ENCODE measurements at places on chromosomes 1 and 21. TPM values are rescaled to one million over a fixed set of nuclear protein-coding genes. Genes with fewer than 3 reads are reported as not detected.

AMIGO1 gene
- 9.5 TPM for total RNA-seq

TRAF3IP3 gene
- 0.73 TPM for total RNA-seq

GRCh38 chr1:119651641-119652040 is 3.6 kb upstream of the ZNF697 start:
- DNase-seq, result no peak
- no peaks in the 10 kb centered on the region for H3K36me3 ChIP-seq
- no peaks in the 10 kb centered on the region for H3K27me3 ChIP-seq
- no peak overlapping the region for H3K27ac ChIP-seq
- no peak overlapping the region for H3K4me3 ChIP-seq

DNA sequence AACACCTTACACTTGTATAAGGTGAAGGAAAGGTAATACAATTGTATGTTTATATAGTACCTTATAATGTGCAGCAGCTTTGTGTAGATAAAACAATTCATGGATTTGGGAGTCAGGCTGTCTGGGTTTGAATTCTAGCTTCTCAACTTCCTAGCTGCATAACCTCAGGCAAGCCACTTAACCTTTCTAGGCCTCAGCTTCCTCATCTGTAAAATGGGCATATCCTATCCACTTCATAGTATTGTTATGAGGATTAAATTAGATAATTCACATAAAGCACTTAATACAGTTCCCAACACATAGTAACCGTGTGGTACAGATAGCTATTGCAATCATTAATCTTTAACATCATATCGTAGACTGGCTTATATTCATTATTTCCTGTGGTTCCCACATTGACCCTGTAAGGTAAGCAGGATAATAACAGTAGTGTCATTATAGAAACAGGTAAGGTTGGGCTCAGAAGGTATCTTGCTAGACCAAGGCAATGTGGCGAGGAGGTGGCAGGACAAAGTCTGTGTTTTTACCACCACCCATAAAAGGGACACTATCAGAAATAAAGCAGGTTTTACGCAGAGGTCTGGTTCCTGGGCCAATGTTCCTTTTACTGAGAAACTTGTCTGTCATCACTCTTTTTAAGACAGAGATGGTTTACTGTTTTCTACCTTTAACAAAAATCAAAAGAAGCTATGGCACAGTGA is 334.1 kb downstream of the RRAGC start:
- H3K4me3 ChIP-seq, result no peak overlapping the region
- H3K4me1 ChIP-seq, result no peaks in the 10 kb centered on the region
- H3K27ac ChIP-seq, result no peak overlapping the region
- no peaks in the 10 kb centered on the region for H3K36me3 ChIP-seq
- DNase-seq, result no peak

DNA sequence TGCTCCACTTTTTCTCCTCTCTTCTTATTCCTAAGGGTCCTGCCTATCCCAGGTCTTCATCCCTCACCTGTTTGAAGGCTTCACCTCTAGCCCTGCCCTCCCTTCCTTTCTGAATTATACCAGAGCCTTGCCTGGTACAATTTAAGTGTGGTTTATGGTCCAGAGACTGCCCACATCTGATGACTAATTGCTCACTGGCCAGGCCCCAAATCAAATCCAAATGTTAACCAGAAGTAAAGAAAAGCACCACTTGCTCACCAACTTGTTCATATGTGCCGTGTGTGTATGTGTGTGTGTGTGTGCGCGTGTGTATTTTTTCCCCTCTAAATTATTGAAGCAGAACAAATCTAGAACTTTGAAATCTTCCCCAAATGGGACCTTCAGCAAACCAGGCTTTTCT is 26.4 kb downstream of the MYOM3 start:
- DNase-seq, result no peak
- no peaks in the 10 kb centered on the region for H3K36me3 ChIP-seq
- H3K27ac ChIP-seq, result no peak overlapping the region
- no peak overlapping the region for H3K4me3 ChIP-seq
- no peaks in the 10 kb centered on the region for H3K27me3 ChIP-seq

DNA sequence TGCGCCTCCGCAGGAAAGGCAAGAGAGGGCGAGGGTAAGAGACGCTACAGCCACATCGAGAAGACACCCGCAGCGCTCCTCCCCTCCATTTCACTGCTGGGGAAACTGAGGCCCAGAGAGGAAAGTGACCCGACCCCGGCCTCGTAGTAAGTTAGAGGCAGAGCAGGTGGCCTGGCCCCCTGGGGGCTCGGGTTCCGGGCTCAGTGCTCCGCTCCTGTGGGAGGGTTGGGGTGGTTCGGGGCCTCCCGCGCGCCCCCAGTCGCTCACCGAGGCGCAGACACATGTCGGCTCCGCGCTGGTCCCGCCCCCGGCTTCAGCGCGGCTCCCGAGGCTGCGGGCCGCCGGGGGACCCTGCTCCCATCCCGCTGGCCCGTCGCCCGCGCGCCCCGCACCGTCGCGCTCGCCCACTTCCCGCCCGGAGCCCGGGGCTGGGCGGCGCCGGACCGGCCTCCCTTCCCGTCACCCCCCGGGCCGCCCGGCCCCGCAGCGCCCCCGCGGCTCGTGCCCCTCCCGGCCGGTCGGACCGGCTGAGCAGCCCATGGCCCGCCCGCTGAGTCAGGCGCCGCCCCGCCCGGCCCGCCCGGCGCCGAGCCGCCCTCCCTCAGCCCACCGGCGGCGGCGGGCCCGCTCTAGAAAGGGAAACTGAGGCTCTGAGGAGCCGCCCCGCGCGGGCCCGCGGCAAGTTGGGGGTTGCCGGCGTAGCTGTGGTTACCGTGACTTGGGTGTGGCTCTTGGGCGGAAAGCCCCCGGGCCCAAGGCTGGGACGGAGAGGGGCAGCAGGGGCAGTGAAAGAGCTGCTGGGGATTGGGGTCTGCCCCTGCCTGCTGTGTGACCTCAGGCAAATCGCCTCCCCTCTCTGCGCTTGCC is at the start of gene TMEM54:
TMEM54 (minus strand) TSS at position 434 of the 867 bp plus-strand sequence; CDS start at position 283, 151 bp downstream.
- H3K4me1 ChIP-seq, result no peaks in the 10 kb centered on the region
- no peaks in the 10 kb centered on the region for H3K27me3 ChIP-seq
- H3K36me3 ChIP-seq, result no peaks in the 10 kb centered on the region
- DNase-seq, result peak; percentile 77
- H3K4me3 ChIP-seq, result peak within 1 kb of the TSS; percentile 85
- H3K27ac ChIP-seq, result peak within 1 kb of the TSS; percentile 85

DNA sequence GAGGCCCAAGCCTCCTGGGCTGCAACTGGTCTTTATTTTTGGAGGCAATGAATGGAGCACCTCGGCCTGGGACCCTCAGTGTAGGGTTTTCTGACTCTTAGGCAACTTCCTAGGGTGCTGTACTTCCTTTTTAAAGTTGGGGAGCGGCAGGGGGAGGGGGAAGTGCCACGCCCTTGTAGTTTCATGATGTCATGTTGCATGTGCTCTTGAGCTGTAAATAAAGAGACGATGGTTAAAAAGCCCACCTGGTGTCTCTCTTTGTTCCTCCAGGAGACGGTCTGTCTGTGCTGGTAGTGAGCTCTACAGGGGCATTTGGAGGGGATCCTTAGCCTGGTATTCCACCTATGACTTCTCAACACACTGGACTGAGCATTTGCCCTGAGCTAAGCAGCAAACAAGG is 10.3 kb upstream of the AGTRAP start:
- peaks cover 10% of the 10 kb centered on the region for H3K4me1 ChIP-seq
- H3K36me3 ChIP-seq, result no peaks in the 10 kb centered on the region
- no peak for DNase-seq
- no peaks in the 10 kb centered on the region for H3K27me3 ChIP-seq

- H3K4me3 ChIP-seq, result no peak overlapping the region
- H3K27me3 ChIP-seq, result no peaks in the 10 kb centered on the region
- no peak for DNase-seq
- no peak overlapping the region for H3K27ac ChIP-seq
- no peaks in the 10 kb centered on the region for H3K36me3 ChIP-seq
Observed at GRCh38 chr1:58155418-58156123, 391.0 kb downstream of the OMA1 start.

- no peak for DNase-seq
- no peaks in the 10 kb centered on the region for H3K36me3 ChIP-seq
- H3K4me1 ChIP-seq, result no peaks in the 10 kb centered on the region
- H3K4me3 ChIP-seq, result no peak overlapping the region
- no peak overlapping the region for H3K27ac ChIP-seq
- H3K27me3 ChIP-seq, result no peaks in the 10 kb centered on the region
Observed at GRCh38 chr1:204923201-204923600, 52.5 kb downstream of the NFASC start.

DNA sequence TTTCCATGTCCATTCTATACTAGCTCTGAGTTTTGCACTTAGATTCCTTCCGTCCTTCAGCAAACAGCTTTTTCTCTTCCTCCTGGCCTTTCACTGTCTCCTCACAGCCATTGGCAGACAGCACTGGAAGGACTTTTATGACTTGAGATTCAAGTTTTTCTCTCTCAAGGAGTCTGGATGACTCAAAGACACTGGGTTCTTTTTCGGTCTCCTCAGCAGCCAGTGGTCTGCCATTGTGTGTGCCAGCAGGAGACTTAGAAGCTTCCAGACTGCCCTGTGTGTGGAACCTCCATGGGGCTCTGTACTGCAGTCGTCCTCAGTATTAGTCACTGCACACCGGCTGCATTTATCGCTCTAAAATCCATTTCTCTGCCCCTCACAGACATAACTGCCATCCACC is 30.5 kb downstream of the NTNG1 start:
- no peak for DNase-seq
- no peak overlapping the region for H3K27ac ChIP-seq
- no peaks in the 10 kb centered on the region for H3K36me3 ChIP-seq
- H3K4me3 ChIP-seq, result no peak overlapping the region
- no peaks in the 10 kb centered on the region for H3K27me3 ChIP-seq
